ENCODE measurements at places on chromosomes 3 and 15. TPM values are rescaled to one million over a fixed set of nuclear protein-coding genes. Genes with fewer than 3 reads are reported as not detected.

DNA sequence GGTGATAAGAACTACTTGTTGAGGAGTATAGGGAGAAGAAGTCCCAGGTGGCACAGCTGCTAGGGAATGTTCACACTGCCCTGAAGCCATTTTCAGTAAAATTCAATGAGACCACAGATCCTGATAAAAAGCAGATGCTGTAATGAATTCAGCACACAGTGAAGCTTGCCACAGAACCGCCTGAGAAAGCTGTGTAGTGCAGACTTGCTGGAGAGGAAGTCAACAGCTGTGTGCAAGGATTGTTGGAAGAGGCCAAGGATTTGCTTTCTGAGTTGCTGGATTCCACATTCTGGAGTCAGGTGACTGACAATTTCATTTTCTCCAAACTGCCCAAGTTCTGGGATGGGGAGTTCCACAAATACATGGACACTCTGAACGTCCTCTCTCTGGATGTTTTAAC, 70.9 kb downstream of the ANP32A start:
- DNase-seq = peak; percentile 67

ARNT2 gene
- 1.5 TPM for total RNA-seq

GRCh38 chr3:155863072-155863784, 7.2 kb upstream of the GMPS start:
- no peak for DNase-seq

DNA sequence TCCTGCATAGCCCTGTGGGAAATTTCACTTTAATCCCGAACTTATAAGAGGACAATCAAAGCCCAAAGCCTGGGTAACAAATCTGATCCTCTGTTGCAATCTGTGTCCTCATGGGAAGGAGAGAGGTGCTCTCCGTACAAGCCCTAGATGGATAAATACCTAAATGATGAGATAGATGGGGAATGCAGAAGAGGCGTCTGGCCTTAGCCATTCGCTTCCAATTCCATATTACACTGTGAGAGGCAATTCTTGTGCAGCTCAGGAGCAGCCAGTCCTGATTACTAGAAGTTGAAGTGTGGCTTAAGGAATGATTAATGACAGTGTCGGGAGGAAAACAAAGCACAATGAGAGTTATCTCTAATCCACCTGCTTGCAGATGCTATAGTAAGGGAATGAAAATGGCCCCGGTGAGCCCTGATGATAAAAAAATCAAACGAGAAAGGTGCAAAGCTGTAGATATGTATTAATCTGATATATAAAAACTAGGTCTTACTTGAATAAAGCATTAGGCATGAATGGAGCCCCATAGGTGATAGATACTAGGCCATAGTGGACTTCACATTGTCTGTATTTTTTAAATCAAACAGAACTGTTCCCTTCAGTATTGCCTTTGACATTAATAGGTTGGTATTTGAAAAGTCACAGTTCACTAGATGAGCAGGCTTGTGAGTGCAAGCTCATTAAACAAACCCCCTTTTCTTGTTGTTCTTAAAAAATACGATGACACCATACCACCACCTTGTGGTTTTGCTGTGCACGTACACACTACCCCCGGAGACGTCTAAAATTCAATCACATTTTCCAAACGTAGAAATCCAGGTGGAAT, 54.2 kb upstream of the TMCO5A start:
- DNase-seq = peak; percentile 40

GRCh38 chr15:92033314-92033713, 179.8 kb downstream of the SLCO3A1 start:
- no peak for DNase-seq

DNA sequence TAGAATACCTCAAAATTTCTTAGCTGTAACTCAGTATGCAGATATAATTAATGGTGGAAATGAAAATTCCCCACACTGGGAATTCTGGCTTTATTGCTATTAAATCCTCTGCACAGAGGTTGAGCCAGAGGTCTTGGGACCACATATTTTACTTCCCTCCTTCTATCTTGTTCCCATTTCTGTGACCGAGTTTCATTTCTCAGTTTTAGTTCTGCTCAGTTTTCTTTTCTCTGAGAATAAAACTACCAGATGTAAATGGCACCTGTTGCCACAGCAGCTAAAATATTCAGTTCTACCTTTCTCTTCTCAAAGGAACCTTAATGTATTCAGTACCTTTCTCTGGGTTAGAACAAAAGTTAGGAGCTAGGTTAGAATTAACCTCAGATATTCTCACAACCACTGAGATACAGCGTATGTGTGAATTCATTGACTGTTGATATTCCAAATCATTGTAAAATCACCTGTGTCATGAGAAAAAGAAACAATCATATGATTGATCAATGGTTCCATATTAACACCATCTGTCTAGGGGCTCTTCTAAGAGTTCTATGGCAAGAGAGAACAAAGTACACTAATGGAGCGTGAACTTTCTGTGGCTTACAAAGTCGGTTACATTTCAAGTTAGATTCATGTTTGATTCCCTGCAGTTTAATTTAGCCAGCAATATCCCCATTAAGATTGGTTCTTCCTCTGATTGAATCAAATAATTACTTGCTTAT, 374.1 kb downstream of the EFHB start:
- no peak for DNase-seq

STRA6 gene
- total RNA-seq = 114 TPM

UPK1B gene
- not detected for total RNA-seq

DNA sequence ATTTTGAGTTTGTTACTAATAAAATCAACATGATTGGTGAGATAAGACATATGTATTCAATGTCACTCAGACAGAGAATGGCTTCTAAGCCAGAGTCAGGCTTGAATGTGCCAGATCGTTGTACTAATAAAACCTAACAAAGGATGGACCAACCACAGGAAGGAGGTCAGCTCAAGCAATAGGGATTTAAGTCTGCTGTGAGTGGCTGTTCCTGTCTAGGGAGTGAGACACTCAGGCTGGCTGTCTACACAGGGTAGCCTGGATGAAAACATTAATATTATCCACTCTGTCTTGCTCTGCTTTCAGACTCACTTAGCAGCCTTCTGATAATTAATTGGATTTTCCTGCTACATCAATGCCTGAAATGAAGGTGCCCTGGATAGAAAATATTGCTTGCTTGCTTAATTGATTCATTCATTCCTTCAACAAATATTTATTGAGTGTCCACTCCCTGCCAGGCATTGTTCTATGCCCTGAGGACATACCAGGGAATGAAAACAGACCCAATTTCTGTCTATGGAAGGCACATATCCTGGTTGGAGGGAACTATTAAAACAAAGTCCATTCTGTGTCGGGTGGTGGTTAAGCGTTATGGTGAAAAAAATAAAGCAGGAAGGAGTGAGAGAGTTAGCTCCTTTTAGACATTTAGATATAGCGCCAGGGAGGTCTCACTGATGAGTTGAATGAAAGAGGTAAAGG, 239.4 kb downstream of the CHST2 start:
- DNase-seq = no peak

- DNase-seq = no peak
These were observed 77.8 kb upstream of the TAMM41 start for GRCh38 chr3:11924518-11924917.

DNA sequence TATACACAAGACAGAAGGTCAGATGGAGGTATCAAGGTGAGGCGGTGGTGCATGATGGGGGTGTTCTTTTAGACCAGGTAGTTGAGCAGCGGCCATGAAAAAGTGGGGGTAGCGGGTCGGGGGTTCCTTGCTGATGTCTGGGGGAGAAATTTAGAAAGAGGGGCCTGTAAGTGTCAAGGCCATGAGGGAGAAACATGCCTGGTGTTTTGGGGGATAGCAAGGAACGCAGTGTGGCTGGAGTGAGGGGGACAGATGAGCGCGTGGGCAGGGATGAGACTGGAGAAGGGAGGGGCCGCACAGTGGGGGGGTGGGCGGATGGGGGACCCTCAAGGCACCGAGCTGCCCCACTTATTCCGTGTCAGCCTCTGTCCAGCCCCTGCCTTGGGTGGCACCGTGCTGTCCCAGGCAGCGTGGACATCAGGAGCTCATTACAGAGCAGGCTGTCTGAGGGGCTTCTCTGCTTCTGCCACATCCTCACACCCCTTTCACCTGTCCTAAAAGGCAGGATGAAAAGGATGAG, 143.3 kb downstream of the SMAD6 start:
- no peak for DNase-seq
